ENCODE measurements at places on chromosomes 3 and 15.

- H3K4me3 ChIP-seq, result no peak overlapping the region
- H3K36me3 ChIP-seq, result no peaks in the 10 kb centered on the region
- peaks cover 14% of the 10 kb centered on the region for H3K4me1 ChIP-seq
- peaks cover 8% of the 10 kb centered on the region for H3K27me3 ChIP-seq
These were observed 172.4 kb upstream of the TOPAZ1 start for GRCh38 chr3:44069276-44069675.

- H3K27ac ChIP-seq, result no peak overlapping the region
- H3K4me3 ChIP-seq, result no peak overlapping the region
- DNase-seq, result no peak
- peaks cover 66% of the 10 kb centered on the region for H3K27me3 ChIP-seq
- no peaks in the 10 kb centered on the region for H3K36me3 ChIP-seq
- peaks cover 9% of the 10 kb centered on the region for H3K4me1 ChIP-seq
These were observed 4.1 kb upstream of the ALDH1A3 start for GRCh38 chr15:100875495-100875894.

- H3K36me3 ChIP-seq, result no peaks in the 10 kb centered on the region
- no peak for DNase-seq
- H3K27ac ChIP-seq, result no peak overlapping the region
These were observed 67.2 kb downstream of the PEX5L start for GRCh38 chr3:179969525-179969924.

DNA sequence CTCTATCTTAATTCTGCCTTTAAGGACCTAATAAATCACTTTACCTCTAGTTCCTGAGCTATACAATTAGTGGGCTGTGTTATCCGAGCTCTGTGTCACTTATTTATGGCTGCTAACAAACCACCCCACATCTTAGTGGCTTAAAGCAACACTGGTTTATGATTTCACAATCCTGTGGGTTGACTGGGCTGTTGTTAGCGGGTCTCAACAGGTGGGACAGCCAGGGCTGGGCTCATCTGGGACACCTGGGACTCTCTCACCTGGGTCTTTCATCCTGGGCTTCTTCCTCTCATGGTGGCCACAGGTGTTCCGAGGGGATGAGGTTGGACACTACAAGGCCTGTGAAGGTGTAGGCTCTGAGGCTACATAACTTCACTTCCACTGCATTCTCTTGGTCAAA, 35.8 kb upstream of the CHST2 start:
- peaks cover 4% of the 10 kb centered on the region for H3K4me1 ChIP-seq
- no peak overlapping the region for H3K27ac ChIP-seq

DNA sequence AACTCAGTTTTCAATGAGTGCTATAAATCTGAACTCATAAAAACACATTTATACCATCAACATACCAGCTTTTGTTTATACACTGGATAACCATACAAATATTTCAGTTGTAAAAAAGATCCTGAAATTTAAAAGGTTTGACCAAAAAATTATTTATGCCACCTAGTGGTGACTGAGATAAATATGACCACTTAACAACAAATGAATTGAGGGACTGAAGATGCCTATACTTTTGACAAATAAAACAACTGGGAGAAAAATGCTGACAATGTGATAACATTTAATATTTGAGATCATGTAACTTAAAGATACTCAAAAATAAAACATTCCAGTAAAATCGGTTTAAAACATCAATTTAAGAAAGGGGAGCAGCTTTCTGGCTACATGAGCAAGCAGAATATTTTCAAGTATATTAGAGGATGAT, 30.4 kb downstream of the ATG3 start:
- no peaks in the 10 kb centered on the region for H3K4me1 ChIP-seq
- H3K27me3 ChIP-seq, result no peaks in the 10 kb centered on the region
- H3K36me3 ChIP-seq, result peaks cover 9% of the 10 kb centered on the region
- no peak overlapping the region for H3K4me3 ChIP-seq
- no peak overlapping the region for H3K27ac ChIP-seq
- DNase-seq, result no peak

All from type B pancreatic cell (in vitro differentiated cells).